ENCODE measurements at places on chromosomes 3 and 15.

- DNase-seq, result no peak
These were observed 344.2 kb upstream of the ROPN1 start for GRCh38 chr3:124336067-124336656.

- DNase-seq, result no peak
These were observed 271.8 kb upstream of the LYSMD4 start for GRCh38 chr15:100005013-100005412.

DNA sequence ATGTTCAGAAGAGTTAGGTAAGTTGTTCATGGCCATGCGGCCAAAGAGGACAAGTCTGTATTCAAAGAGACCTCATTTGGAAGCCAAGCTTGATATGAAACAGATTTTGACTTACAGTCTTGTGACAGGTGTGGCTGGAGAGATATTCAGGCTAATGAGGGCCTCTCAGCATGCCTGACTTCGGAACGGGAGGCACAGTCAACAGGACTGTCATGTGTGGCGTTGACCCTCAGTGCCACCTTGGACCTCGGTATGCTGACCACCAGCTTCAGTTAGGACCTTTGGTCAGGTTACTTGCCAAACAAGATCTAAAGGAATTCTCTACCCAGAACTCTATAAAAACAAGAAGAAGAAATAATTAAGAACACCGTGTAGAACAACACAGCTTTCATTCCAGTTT is 124.1 kb downstream of the CHST2 start:
- no peak for DNase-seq

GRCh38 chr15:43509660-43510199 is 7.7 kb upstream of the MAP1A start:
- DNase-seq, result no peak

DNA sequence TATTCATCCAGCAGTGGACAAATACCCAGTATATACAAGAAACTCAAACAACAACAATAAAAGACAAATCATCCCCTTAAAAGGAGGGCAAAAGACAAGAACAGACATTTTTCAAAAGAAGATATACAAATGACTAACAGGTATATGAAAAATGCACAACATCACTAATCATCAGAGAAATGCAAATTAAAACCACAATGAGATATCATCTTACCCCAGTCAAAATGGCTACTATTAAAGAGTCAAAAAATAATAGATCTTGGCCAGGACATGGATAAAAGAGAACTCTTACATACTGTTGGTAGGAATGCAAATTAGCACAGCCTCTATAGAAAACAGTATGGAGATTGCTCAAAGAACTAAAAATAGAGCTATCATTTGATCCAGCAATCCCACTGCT is 16.9 kb downstream of the DHX36 start:
- DNase-seq, result no peak

DNA sequence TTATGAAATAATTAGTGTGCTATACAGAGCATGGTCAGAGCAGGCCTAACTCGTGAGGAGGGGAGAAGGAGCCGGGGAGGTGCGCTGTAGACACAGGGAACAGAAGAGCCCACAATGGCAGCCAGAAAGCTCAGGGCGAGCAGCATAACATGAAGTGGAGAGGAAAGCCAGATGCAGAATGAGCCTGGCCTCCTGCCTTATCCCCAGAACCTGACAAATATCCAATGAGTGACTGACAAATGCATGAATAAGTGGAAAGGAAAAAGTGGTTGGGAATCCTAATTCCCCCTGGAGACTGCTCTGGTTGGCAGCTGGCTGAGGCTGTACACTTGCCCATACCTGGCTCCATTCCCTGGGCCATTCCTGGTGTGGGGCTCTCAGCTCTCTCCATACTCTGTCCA is 9.2 kb upstream of the MST1R start:
- no peak for DNase-seq

DNA sequence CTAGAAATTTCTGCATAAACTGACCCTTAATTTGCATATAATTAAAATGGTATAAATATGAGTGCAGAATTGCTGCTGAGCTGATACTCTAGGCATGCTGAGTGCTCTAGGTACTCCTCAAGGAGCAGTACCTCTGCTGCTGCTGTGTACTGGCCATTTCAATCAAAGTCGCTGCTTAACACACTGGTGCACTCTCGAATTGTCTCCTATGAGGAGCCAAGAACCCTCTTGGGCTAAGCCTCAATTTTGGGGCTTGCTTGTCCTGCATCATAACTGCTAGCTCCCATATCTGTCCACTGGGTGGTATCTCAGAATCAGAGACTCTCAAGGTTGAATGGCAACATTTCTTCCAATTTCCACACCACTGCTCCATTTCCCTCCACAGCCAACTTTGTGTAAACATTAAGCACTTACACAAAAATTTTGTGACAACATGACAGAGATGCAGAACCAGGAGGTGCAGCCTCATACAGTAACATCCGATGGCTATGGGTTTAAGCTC is 82.5 kb downstream of the XXYLT1 start:
- DNase-seq, result no peak

GRCh38 chr15:73483053-73483452 is 40.1 kb downstream of the REC114 start:
- no peak for DNase-seq

DNA sequence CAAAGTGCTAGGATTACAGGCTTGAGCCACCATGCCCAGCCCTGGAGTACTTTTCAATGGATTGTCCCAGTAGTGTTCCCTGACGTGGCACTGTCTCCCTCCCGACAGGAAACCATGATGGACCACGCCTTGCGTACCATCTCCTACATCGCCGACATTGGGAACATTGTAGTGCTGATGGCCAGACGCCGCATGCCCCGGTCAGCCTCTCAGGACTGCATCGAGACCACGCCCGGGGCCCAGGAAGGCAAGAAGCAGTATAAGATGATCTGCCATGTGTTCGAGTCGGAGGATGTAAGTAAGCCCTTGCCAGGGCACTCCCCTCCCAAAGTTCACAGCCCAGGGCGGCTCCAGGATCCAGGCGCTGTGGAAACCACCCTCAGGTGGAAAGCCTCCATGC is 168.1 kb downstream of the NSMCE3 start:
- no peak for DNase-seq

DNA sequence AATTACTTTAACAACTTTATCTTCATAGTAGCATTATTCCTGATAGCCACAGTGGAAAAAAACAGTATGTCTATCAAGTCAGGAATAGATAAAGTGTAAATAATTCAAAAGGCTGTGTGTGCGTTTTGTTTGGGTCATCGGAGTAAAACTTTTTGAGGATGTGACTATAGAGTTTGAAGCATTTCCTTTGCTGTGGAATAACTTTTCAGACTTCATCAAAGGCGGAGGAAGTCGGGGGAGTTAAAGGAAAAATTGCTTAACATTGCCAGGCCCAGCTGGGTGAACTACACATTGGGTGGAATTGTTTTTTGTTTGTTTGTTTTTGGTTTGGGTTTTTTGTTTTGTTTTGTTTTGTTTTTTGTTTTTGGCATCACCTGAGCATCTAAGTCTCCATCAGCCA is 70.4 kb upstream of the CRTC3 start:
- no peak for DNase-seq

- DNase-seq, result no peak
These were observed 3.4 kb downstream of the UROC1 start for GRCh38 chr3:126514161-126514560.

GRCh38 chr3:126750756-126751121 is 46.7 kb downstream of the CHCHD6 start:
- DNase-seq, result no peak

DNA sequence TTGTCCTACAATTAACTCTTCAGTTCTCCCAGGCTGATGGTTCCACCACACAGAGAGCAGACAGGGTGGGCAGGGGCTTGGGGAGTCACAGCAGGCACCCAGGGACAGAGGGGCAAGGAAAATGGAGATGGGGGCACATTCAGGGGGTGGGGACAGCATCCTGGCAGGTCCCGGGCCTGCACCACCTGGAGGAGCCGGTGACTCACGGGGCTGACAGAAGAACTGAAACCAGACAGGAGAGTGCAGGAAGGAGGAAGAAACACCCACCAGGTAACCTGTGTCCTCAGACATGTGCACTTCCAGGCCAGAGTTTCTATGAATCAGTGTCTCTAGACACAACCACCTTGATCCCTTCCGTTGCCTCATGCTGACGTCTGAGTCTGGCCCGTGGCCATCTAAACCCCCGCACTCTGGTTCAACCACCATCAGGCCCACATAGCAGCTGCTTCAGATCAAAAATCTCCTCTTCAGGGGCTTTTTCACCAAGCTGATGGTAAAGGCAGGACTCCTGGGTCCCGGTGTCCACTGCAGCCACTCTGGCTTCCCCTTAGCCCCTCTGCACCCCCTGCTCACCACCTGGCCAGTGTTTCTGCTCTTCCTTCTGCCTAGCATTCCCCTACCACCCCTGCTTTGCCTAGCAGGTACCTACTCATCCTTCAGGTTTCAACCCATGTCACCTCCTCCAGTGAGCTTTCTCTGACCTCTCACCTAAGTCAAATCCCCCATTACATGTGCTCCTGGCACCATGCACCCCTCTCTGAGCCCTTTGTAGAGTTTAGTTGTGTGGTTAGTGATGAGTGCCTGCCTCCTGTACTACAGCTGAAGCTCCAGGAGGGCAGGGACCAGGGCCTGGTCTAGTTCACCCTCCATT is 16.5 kb upstream of the CYP11A1 start:
- DNase-seq, result no peak

DNA sequence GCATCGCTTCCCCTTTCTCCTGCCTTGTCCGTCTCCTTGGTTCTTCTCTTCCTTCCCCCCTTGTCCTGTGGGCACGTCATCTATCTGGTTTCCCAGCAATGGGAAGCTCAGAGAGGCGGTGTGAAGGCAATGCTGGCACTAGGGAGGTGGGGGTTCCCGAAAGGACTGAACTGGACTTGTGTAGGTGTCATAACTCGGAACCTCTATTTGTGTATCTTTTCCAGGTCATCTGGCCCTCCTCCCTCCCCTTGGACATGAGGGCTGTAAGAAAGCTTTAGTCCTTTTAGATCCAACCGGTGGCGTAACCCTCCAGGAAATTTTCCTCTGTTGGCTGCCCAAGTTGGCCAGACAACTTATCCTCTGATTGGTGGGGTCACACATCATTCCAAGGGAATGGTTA is 231.5 kb upstream of the TLE3 start:
- DNase-seq, result no peak

- DNase-seq, result no peak
These were observed 873 bp downstream of the CAPN7 start for GRCh38 chr3:15206662-15207576.

Measured in stimulated activated CD4-positive, alpha-beta T cell treated with anti-CD3 and anti-CD28 coated beads, Interleukin-4, amount 100 ng/mL, for 48 hours (primary cell).